ENCODE measurements at places on chromosomes 1 and 21.

DNA sequence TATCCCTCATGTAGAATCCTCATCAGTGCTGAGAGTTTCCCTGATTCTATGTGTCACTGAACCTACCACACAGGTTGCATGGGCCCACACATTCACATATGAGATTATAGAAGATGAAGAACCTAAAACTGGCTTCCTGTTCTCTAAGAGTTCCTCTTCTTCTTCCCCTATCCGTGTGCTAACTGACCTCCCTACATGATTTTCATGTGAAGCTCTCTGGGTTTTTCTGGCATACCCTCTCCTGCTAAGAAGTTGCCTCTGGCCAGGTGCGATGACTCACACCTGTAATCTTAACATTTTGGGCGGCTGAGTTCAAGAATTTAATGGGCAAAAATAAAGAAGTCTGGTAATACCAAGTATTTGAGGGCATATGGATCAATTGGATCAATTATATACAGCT is 5.5 kb upstream of the CD244 start:
- peak; percentile 60 for DNase-seq

GRCh38 chr1:92791487-92792066 is 6.7 kb upstream of the EVI5 start:
- DNase-seq = no peak

DNA sequence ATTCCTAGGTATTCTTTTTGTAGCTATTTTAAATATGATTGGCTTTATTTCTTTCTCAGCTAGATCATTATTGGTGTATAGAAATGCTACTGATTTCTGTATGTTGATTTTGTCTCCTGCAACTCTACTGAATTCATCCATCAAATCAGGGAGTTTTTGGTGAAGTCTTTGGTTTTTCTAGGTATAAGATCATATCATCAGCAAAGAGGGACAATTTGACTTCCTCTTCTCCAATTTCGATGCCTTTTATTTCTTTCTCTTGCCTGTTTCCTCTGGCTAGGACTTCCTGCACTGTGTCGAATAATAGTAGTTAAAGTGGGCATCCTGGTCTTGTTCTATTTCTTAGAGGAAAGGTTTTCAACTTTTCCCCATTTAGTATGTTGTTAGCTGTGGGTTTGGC is 27.5 kb upstream of the PRKACB start:
- peak; percentile 50 for DNase-seq

- no peak for DNase-seq
These were observed 600.7 kb upstream of the USP24 start for GRCh38 chr1:55815745-55816455.

- peak; percentile 51 for DNase-seq
These were observed 673 bp downstream of the CD46 start for GRCh38 chr1:207752456-207752998.

DNA sequence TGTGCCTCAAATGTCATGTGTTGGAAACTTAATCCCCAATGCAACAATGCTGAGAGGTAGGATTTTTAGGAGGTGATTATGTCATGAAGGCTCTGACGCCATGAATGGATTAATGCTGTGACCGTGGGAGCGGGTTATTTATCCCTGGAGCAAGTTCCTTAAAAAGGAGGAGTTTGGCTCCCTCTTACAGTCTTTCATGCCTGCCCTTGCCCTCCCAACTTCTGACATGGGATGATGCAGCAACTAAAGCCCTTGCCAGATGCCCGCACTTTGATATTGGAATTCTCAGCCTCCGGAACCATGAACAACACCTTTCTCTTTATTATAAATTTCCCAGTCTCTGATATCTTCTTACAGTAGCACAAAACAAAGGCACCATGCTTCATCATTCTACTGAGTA is 685.3 kb upstream of the CHRM3 start:
- no peak for DNase-seq

DNA sequence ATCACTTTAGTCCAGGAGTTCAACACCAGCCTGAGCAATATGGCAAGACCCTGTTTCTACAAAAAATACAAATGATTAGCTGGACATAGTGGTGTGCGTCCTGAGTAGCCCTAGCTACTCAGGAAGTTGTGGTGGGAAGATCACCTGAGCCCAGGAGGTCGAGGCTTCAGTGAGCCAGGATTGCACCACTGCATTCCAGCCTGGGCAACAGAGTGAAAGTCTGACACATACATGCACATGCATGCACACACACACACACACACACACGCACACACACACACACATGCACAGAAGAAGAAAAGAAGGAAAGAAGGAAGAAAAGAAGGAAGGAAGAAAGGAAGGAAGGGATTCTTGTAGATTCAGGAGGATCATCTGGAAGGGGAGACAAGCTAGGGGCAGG is 104.4 kb upstream of the USP25 start:
- DNase-seq = no peak

- peak; percentile 49 for DNase-seq
These were observed at the start of gene ADORA1 for GRCh38 chr1:203127666-203128430. TSS of gene ADORA1 (plus strand) at chr1:203127726. CDS start at chr1:203128842, 1,116 bp downstream.

DNA sequence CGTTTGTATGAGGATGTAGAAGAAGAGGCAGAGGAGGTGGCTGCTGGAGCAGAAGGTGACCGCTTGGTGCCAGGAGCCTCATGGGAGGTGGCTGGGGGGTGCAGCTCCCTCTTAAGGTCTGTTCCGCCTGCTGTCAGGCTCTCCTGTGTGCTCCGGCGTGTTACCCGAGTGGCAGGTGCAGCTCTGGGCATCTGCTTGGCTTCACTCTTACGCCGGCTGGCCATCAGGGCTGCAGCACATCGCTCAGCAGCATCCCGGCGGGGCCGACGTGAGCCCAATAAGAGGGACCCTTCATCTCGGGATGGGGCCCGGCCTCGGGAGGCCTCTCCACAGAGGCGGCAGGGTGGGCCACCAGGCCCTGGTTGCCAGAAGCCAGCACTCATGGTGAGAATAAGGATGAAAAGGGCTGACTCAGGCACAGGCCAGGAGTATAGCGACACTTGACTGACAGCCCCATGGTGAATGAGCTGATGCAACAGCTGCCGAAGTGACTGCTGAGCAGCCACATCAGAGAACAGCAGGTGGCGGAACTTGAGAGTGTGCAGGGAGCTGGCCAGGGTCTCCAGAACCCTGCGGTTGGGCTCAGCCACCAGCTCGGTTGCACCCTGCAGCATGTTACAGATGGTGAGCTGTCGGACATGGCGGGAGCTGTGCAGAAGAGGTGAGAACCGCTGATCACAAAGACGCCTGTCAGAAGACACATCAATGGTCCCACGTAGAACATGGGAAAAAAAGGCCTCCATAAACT is 17.5 kb downstream of the LRRC41 start:
- DNase-seq = no peak

DNA sequence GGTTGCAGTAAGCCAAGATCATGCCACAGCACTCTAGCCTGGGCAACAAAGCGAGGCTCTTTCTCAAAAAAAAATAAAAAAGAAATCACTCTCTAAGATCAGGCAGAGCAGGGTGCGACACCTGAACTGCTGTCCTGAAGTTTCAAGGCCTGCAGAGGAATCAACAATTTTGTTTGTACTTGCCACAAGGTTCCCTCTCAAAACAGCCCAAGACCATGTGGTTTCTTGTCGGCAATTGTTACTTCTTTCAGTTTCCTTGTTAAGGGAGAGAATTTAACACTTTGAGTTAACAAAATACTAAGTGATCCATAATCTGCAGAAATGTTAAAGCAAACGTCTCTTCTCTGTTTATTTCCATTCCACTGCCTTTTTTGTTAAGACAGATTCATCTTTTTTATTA is 36.5 kb downstream of the MACO1 start:
- peak; percentile 45 for DNase-seq

DNA sequence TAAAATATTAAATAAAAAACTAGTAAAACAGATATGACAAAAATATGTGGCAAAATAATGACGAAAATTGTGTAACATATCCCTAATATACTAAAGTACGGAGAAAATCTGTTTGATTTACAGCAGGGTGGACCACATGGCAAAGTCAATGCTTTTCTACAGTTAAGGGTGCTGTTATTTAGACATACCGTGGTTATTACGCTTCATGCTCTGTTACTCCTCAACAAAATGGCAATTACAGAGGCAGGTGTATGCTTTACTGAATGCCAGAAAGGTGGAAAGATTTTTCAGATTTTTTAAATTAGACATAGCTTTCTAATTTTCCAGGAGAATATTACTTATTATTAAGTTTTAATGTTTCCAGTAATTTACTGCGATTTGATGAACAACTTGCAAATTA is 343.9 kb upstream of the DPYD start:
- no peak for DNase-seq

GRCh38 chr1:178310685-178311105 is 186.1 kb downstream of the CLEC20A start:
- DNase-seq = peak; percentile 84

- no peak for DNase-seq
These were observed 398.3 kb downstream of the KCNT2 start for GRCh38 chr1:196209983-196210382.

DNA sequence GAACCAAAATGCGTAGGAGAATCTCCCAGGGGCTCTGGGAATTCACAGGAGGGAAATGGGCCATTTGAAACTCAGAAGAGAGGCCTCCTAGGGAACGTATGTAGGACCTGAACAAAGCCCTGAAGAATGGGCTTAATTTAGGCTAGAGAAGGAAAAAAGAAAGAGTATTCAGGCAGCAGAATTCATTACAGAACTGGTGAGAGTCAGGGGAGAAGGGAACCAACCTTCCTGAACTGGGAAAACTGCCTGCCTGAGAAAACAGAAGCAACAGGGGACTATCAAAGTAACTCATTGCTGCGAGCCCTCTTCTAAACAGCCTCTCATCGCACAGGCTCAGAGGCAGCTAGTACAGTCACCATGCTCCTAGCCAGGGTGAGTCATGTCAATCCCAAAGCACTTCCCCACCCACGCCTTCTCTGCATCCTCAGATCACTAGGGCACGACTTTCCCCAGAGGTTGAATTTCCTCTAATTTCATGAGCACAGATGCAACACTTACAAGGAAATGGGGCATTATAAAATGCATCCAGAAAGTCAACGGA is 98.1 kb downstream of the ADSS2 start:
- DNase-seq = no peak

DNA sequence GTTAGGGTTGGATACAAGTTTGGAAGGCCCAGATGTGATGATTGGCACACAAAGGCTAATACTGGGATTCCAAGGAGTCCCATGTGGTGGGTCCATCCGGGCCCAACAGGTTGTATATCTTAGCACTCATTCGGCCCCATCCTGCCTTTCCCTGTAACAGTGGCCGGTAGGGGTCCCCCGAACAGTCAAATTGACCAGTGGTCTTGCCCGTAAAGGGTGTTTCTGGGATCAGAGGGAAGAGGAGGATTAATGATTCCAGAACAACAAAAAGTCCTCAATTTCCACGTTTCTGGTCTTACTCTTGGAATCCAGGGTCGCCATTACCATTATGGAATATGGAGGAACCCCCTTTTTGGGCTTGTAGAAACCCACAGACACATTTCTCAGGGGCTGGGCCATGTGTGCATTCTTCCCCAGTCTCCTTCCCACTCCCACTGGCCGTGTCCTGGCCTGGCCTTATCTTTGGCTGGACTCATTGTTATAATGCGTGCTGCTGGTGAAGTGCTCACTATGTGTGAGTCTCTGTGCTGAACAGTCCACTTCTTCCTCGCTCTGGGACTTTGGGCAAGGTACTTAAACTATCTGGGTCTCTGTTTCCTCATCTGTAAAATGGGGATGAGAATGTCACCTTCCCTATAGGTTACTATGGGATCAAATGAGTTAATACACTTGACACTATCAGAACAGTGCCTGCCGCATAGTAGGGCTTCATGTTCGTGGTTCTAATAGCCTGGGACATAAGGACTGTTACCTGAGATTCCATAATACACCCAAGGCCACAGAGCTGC is 161.8 kb downstream of the DYRK1A start:
- no peak for DNase-seq

DNA sequence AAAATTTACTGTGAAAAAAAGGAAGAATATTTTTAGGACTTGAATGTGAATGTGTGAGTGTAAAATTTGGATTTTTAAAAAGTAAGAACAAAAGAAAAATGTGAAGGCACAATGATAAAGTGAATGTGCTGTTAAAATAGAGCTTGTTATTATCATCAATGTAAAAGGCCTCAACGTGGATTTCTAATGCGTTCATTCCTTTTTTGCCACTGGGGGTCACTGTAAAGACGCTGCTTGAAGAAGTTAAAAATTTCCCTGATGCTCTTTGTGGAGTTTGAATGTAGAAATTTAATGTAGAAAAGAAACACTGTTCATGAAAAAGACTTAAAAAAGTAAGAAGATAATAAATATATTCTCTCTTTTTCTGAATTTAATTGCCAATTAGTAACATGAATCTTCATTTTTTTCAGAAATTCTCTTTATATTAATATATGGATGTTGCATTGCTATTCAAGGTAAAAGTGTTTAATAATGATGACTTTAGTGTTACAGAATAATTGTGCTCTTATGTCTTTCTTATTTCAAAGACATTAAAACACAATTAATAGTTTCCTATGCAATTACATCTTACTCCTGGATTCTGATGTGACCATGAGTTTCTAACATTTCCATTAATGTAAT is 161.5 kb downstream of the DNM3 start:
- DNase-seq = peak; percentile 86

GRCh38 chr1:6281511-6282402 is 20.9 kb upstream of the GPR153 start:
- no peak for DNase-seq

Measured in hematopoietic multipotent progenitor cell treated with erythropoietin and hydrocortisone succinate and interleukin-3 and kit ligand, for 4 days (in vitro differentiated cells).